Heart right ventricle (tissue), 16 donors: ENCODE measurements at places on chromosomes 7 and 10. TPM values are rescaled to one million over a fixed set of nuclear protein-coding genes. Genes with fewer than 3 reads are reported as not detected.

DNA sequence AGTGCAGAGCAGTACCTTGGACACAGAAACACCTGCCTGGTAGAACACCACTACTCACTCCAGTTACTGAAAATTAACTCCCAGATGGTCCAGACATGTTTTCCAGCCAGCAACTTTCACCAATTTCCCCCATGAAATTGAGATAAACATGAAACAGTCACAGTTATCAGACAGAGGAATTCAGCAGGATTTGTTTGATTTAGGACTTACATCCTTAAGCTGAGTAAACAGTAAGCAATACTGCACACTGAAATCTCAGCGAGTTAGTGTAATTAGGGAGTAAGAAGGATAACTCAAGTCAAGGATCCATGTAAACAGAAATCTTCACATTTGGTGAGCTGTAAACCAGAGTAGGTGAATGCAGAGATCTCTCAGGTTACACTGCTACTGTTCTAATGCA, 353.5 kb downstream of the ELMO1 start:
- no peak for DNase-seq

GRCh38 chr10:61301575-61301974, 151.6 kb downstream of the TMEM26 start:
- no peak for DNase-seq

GRCh38 chr7:98105942-98106544, 619 bp upstream of the LMTK2 start:
- no peak for DNase-seq

- no peak for DNase-seq
These were observed 38.2 kb downstream of the PRSS2 start for GRCh38 chr7:142808802-142809583.

DNA sequence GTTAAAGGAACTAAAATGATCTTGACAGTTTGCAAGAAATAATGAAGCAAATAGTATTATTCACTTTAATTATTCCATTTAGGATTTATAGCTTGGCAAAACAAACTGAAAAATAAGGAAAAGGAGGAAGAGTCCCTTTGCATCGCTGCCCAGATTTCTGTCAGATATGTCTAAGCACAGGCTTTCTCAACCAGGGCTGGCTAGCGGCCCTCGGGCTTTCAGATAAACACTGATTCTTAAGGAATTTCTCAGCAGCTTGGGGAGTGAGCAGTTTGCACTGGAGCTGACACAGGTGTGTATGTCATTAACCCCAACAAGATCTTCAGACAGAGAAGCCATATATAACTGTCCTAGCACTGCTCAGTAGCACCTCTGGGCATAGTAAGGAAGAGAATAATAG, 47.9 kb upstream of the SEMA3D start:
- DNase-seq, result no peak

CACNA2D1 gene
- 60.5 TPM for total RNA-seq

GLI3 gene
- total RNA-seq, result 2.7 TPM

CYP2C19 gene
- not detected for total RNA-seq

KIAA1549 gene
- 2.0 TPM for total RNA-seq
